ENCODE measurements at places on chromosomes 6 and 20.

GRCh38 chr20:10217721-10218410 is 764 bp upstream of the SNAP25 start:
- peak; percentile 42 for DNase-seq

DNA sequence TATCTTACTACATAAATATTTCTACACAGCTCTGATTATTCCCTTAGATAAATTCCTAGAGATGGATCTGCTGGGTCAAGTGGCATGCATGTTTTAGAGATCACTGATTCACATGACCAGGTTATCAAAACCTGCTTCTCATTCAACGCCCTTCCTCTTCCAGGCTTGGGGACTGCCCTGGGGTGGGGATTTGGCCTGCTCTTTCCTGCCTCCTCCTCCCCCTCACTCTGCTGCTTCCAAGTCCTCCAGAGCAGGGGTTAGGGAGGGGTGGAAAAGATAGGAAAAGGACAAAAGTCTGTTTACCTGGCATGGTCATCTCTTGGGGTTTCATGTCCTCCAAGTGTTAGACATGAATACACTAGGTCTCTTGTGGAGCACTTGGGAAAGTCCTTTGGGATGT is 105.6 kb upstream of the GPR6 start:
- no peak for DNase-seq

DNA sequence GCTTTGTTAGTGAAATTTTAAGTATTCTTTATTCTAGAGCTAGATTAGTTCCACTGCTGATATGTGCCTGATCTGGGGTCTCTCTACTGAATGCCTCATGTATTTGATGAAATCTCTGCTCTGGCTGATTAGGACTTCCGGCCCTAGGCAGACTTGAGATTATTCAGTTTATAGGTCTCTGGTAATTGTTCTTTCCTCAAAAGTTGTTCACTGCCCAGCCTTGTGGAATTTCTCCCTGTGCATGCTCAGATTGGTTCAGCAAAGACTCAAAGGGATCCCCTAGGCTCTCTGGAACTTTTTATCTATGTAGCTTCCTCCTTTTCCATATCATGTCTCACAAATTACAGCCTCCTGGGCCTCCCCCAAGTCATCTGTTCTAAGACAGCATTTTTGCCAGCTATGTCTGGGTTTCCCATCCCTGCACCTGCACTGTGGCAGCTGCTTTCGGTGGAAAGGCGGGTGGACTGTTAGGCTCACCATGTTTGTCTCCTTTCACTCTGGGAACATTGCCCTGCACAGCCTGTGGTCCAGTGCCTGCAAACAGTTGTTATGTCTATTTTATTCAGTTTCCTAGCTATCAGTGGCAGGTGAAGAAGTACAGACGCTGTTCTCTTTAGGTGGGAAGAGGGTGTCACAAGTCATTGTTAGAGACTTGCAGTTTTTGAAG is 73.7 kb downstream of the RPP40 start:
- peak; percentile 88 for DNase-seq

- no peak for DNase-seq
Measured at GRCh38 chr6:166826264-166826663, 130.1 kb downstream of the RNASET2 start.

DNA sequence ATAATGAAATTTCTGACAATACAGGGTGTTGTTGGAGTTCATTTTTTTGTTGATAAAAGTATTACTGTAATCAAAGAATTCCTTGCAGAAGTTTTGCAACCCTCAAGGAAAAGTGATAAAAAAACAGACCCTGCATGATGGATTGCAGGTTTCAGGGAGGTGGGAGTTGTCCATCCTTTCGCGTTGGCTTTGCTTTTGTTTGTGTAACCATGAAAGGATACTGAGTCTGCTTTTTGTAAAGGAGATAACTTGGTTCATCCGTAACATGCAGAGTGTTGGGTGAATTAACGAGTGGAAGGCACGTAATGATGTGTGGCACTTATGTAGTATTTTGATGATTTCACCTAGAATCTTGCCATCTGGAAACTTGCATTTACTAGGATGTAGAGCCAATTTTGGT is 23.6 kb downstream of the FOXO3 start:
- DNase-seq = no peak

DNA sequence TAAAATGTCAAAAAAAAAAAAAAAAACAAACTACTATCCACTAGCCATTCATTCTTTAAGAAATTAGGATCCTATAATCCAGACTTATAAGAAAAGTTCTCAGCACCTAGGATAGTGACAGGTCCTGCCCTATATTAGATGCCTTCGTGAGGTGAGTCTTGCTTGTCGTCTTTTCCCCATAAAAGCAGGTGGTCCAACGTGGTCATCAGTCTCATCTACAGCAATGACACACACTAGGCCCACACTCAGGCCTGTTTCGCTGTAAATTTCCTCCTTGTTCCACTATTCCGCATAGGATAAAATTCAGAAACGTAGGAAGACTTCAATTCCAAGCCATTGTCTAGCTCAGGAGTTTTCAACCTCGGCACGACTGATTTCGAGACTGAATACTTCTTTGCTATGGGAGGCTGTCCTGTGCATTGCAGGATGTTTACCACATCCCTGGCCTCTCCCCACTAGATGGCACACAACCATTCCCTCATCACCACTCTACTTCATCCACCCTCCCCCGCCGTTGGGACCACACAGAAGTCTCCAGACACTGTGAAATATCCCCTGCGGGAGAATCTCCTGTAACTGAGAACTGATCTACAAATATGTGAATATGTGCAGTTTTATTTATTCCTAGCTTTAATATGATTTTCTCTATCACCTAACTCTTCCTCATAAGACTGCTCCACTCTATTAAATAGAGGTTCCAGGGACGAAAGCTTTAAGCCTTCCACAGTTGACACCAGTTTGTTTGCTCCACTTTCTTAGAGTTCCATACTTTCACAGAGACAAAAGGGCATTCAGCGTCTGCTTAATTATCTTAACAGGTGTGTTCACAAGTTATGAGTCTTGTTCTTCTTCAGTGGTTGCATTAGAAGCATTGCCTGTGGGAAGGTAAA is 346.3 kb downstream of the BMP2 start:
- DNase-seq = no peak

GRCh38 chr6:4774715-4775493 is 1.3 kb upstream of the CDYL start:
- no peak for DNase-seq

DNA sequence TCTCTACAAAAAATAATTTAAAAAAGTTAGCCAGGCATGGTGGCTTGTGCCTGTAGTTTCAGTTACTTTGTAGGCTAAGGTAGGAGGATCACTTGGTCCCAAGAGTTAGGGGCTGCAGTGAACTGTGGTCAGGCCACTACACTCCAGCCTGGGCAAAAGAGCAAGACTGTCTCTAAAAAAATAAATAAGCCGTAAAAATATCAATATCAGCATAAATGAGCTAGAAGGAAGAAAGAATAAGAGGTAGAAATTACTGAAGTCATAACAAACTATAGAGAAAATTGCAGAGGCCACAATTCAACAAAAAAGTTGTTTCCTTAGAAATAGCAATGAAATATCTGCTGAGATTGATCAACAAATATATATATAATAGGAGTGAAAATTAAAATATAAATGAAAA is 827.3 kb upstream of the FLRT3 start:
- no peak for DNase-seq

DNA sequence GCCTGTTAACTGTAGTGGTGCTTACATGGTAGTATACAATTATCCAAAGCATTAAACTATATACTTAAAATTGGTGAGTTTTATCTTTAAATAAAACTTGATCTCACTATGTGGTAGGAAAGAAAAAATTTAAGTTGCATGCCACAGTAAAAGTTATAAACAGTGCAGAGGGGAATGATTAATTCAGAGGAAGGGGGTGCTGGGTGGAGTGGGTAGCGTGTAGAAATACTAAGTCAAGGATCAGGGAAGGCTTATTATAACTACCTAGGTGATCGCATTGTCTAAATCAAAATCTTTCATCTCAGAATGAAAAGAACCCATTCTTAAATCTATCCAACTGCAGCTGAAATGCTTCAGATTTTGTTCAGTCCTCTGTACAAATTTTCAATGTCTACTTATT is 428.3 kb downstream of the ADGRB3 start:
- no peak for DNase-seq

GRCh38 chr6:2632368-2632767 is 118.4 kb downstream of the MYLK4 start:
- DNase-seq = no peak

GRCh38 chr6:111589366-111589765 is 16.3 kb downstream of the TRAF3IP2 start:
- DNase-seq = no peak

DNA sequence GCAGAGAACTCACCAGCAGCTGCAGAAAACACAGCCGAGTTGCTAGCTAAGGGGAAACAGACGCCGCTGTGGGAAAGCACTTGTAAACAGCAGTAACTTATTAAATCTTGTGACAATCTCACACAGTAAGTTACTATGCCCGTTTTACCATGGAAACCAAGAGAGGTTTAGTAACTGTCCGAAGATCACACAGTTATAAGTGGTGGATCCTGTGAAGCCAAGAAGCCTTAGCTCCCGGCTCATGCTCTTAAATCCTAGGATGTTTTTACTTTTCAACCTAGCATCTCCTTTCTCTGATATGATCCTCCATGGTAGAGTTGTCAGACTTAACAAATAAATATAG is 1.5 kb upstream of the SULF2 start:
- no peak for DNase-seq

DNA sequence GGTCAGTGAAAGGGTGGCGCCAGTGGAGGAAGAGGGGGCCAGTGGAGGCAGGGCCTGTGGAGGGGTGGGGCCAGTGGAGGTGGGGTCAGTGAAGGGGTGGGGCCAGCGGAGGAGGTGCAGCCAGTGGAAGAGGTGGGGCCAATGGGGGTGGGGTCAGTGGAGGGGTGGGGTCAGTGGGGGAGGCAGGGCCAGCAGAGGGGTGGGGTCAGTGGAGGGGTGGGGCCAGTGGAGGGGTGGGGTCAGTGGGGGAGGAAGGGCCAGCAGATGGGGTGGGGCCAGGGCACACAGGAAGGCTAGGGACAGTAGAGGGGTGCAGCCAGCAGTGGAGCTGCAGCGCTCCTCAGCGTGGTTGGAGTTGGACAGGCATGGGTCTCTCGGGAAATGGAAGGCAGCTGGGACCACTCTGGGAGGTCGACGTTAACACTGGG is 18.7 kb downstream of the ADRM1 start:
- no peak for DNase-seq

DNA sequence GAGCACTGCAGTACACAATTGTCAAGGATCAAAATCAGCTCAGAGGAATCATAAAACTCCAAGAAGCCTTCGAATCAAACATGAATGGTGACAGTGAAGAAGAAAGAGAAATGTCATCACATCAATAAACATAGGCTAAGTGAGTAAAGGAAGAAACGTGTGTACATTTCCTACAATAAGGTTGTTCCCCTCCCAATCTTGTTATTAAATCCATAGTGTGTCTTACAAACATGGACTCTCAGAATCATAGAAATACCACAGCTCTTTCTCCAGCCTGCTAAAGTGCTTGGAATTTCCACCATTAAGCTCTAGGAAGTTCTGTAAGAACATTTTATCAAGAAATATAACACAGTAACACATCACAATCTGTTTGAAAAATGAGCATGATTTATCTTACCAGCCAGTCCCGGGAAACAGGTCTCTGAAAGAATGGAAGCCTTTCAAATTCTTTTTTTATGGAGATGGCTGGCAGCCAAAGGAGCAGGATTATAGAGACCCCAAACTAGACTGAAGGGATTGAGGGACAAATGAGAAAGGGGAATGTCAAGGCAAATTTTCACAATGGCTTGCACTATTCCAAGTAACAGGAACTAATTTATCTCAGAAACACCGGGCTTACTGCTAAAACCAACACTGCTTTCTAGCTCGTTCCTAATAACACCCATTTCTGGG is 4.5 kb upstream of the TNFAIP3 start:
- DNase-seq = no peak

GRCh38 chr6:148700047-148700715 is 46.6 kb upstream of the UST start:
- no peak for DNase-seq

- DNase-seq = no peak
Measured at GRCh38 chr6:169866140-169866534, 114.7 kb downstream of the ERMARD start.

GRCh38 chr6:165804331-165805066 is 141.5 kb upstream of the PDE10A start:
- no peak for DNase-seq

- no peak for DNase-seq
Measured at GRCh38 chr20:58331961-58332551, 22.5 kb downstream of the RAB22A start.

DNA sequence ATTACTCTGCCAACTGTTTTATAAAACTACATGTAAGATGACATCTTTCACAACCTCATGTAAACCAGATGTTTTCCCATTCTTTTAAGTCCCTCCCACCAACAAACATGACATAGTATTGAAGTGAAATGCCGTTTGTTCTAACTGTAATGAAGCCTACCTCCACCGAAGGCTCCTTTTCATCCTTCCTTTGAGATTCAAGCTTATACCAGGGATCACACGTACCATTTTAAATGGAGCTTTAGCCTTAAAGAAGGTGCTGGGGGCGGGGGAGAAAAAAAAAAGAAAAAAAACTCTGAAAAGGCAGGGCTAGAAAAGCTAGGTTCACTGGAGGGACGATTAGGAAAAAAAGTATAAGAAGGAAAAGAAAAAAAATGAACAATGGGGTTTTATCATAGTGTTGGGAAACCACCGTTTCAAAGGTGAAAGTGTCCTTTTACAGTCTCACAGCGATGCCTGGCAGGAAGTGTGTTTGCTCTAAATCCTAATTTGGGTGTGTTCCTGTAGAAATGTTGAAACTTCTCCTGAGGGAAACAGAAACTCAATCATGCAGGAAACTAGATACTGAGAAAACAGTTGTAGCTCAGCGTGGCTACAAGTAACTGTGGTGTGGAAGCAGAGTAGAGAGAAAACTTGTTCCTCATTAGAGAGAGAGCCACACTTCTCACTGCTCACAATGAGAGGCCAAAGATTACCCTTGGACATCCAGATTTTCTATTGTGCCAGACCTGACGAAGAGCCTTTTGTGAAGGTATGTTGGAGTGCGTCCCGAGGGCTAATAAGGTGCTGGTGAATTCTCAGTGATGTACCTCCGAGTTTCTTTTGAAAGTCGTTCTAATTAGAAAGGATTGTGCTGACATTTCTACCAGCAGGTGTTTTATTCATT is 37.6 kb upstream of the HINT3 start:
- peak; percentile 27 for DNase-seq

DNA sequence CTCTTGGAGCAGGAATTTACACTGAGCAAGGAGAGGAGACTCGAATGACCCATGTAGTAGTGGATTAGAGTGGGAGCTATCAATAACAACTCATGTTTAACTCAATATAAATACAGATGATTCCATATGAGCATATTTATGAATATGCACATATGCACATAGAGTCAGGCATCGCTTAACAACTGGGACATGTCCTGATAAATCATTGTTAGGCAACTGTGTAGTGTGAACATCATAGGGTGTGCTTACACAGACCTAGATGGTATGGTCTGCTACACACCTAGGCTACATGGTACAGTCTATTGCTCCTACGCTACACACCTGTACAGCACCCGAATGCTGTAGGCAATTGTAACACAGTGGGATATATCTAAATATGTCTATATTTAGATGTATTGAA is 75.9 kb upstream of the RALGAPA2 start:
- no peak for DNase-seq

DNA sequence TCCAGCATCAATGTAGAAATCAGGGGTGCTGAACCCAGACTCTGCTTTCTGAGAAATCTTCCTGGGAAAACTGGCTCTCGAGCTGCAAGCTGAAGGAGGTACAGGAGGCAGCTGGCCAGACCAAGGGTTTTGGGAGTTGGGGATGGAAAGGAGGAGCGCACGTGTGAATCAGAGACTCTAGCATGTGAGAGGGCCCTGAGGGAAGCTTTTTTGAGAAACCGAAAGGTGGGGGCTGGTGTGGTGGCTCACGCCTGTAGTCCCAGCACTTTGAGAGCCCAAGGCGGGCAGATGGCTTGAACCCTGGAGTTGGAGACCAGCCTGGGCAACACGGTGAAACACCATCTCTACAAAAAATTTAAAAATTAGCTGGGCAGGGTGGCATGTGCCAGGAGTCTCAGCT is 37.1 kb upstream of the EEF1E1 start:
- DNase-seq = no peak

All from NCI-H2081 treated with DMSO at 0.1 percent for 48 hours (cell line).